ENCODE measurements at places on chromosomes 11 and 22. TPM values are rescaled to one million over a fixed set of nuclear protein-coding genes. Genes with fewer than 3 reads are reported as not detected.

CASP12 gene
- 1.5 TPM for total RNA-seq

MS4A7 gene
- total RNA-seq = not detected

TRPM5 gene
- not detected for total RNA-seq

LTBP3 gene
- 26.1 TPM for total RNA-seq

CBX6 gene
- total RNA-seq = 59.3 TPM

GAS2 gene
- total RNA-seq = 1.3 TPM

KRTAP5-2 gene
- total RNA-seq = not detected

RFPL1 gene
- not detected for total RNA-seq

CPT1B gene
- total RNA-seq = 1.6 TPM

IL18BP gene
- total RNA-seq = 9.4 TPM

SLC6A5 gene
- total RNA-seq = not detected

MS4A15 gene
- not detected for total RNA-seq

KDM4E gene
- not detected for total RNA-seq

NRIP3 gene
- 20.0 TPM for total RNA-seq

TRIM51 gene
- not detected for total RNA-seq

ASRGL1 gene
- total RNA-seq = 37.5 TPM

All from thoracic aorta endothelial cell (primary cell).